ENCODE measurements at places on chromosomes 2 and 18.
A peak's percentile ranks its signal among the peaks of the same experiment; 100 is the strongest.

GRCh38 chr2:11387843-11388242 is 43.4 kb upstream of the ROCK2 start:
- no peak for DNase-seq

DNA sequence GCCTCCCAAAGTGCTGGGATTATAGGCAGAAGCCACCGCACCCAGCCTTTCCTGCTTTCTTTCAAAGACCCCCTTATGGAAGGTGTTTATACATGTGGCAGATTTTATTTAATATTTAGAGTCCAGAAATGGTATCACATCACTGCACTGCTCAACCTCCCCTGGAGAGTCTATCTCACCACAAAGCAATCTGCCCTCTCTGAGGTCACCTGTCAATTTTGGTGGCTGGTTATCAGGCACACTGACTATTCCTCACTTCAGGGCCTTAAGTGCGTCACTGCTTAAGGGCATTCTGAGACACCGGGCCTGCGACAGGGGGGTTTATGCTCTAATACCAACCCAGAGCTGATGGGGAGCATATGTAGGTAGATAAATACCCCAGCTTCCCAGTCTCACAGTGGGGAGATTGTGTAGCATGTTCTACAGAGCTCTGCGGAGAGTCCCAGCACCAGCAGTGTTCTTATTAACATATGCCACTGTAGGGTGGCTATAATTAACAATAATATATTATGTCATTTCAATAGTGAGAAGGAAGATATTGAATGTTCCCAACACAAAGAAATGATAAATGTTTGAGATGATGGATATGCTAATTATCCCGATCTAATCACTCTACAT is 42.7 kb upstream of the ZDBF2 start:
- DNase-seq: no peak

GRCh38 chr2:136255648-136256461 is 137.9 kb upstream of the CXCR4 start:
- DNase-seq: peak; percentile 22

GRCh38 chr2:218400167-218400929 is 680 bp downstream of the CTDSP1 start:
- DNase-seq: no peak

Measured in activated T-helper 1 cell treated with Interleukin-2 at 50 U/mL for 16 hours (primary cell).